ENCODE measurements at places on chromosomes 2 and 18.

DNA sequence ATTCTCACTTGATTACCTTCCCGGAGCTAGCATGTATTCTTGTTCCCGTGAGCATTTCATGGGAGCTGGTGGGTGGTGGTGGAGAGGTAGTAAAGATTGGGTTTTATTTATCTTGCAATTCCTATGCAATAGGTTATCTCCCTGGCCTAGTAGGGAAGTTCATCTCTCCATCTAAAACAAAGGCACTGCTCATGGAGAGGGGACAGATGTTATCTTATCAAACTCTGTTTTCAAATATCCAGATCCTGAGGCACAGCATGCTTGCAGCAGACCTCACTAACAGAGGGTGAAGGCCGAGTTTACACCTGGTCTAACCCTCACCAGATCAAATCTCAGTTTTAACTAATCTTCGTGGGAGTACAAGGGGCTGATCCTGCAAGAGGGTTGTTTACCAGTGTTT, 98.9 kb downstream of the CYRIA start:
- DNase-seq, result no peak

GRCh38 chr2:96594282-96594681, 43.8 kb downstream of the KANSL3 start:
- DNase-seq, result no peak

DNA sequence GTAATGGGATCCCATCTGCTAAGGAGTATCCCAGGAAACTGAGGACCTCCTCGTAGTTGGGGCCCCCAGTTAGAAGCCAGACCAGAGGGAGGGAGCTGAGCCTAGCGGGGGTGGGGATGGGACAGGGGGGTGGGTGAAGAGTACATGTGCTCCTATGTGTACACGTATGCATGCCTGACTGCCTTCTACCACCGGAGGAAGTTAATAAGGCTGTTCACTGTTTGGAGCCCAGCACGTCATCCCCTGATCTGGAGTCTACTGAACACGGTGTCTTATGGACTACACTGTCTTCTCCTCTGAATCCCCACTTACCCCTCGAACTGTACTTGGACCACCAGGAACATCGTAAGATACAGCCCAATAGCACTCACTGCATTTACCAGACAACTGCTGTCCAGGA, 68.5 kb downstream of the SFXN5 start:
- DNase-seq, result no peak

DNA sequence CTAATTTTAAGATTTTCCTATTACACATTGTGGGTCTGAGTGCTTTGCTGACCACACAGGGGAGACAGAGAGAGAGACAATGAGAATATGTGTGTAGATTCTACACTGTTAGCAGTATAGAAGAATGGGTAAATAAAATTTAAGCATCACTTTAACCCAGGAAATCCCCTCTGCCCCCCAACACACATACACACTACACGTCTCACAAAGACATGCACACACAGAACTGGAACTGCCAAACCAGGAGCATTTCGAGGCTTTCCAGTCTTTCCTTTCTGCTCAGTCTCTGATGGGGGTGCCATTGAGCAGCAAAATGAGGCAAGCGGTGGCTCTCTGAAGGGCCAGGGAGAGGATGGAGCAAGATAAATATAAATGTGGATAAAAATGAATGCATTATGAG, 2.5 kb downstream of the MERTK start:
- DNase-seq, result no peak

DNA sequence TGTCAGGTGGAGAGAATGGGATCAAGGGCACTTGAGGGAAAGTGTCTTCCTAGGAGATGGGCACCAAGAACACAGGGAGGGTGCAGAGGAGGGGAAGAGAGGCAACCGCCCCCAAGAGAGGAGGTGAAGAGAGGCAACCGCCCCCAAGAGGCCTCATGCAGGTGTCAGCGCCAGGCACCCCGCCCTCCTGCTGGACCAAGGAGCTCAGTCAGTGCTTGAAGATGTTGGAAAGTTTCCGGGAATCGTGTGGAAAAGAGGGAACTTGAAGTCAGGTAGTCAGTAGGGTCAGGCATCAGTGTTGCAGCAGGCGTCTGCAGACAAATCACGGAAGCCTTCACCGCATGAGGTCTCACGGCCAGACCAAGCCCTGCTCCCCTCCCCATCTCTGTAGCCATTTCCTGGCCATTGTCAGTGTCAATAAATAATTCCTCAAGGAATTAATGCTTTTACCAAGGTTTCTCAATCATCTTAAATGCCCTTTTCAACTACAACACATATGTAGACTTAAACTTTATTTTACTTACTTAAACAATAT, 353.1 kb downstream of the EIPR1 start:
- no peak for DNase-seq

DNA sequence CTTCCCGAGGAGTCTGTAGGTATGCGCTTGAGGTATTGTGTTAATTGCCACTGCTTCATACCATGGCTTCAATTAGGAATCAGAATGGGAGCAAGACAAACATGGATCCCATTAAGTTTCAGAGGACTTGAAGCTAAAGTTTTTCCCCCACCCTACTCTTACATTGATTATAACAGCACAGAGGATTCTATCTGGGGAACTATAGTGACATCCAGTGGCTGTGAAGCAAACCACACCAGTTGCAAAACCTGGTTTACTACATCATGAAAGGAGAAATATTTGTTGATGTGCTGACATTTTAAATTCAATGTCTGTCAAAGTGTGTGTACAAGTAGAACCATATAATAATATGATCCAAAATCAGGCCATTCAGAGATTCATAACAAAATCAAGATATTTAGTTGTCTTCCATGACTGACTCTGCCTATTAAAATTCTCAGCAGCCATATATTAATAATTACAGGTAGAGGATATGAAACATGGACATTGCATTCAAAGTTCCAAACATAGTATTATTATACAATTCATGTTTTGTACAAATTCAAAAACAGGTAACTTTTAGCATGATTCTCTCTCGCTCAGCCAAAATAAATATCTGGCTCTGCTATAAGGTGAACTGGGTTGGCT, 82.9 kb downstream of the GRB14 start:
- DNase-seq, result no peak

DNA sequence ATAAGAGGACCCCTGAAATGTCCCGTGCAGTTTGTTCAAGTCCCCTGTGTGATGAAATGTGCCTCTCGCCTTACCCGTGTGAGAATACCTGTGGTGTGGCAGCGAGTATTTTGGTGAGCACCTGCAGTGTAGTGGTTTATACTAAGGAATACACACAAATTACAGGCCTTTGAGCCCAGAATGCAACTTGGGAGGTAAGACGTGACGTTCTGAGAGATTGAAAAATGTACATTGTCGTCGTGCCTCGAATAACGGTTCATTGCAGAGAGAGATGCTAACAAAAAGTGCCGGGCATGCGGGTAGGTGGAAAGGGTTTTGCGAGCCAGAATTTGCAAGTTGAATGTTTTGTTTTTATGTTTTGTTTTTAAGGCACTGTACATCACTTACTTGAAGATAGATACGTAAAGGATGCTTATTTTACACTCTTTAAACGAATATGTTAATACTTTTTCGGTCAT, 867 bp downstream of the RBBP8 start:
- DNase-seq, result no peak

- DNase-seq, result no peak
Measured at GRCh38 chr18:49648326-49648725, 86.5 kb downstream of the LIPG start.

GRCh38 chr18:61153571-61153970, 179.7 kb upstream of the CDH20 start:
- DNase-seq, result no peak

GRCh38 chr18:24530630-24531111, 70.2 kb downstream of the HRH4 start:
- DNase-seq, result no peak

DNA sequence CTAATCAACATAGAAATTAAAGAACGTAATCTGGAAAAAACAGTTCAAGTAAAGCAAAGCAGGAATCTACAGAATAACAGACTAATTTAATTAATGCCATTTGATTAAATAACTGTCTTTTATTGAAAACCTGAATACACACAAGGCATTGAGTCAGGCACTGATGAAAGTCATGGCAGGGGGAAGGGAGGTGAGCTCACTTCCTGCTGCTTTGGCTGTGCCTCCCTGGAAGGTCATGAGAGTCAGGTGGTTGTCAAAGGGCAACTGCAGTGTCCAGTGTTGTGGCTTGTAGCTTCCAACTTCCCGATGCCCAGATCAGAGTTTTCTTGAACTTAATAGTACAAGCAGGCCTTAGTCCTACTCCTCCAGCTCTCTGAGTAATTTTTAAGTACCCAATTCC, 180.9 kb downstream of the PID1 start:
- DNase-seq, result no peak

DNA sequence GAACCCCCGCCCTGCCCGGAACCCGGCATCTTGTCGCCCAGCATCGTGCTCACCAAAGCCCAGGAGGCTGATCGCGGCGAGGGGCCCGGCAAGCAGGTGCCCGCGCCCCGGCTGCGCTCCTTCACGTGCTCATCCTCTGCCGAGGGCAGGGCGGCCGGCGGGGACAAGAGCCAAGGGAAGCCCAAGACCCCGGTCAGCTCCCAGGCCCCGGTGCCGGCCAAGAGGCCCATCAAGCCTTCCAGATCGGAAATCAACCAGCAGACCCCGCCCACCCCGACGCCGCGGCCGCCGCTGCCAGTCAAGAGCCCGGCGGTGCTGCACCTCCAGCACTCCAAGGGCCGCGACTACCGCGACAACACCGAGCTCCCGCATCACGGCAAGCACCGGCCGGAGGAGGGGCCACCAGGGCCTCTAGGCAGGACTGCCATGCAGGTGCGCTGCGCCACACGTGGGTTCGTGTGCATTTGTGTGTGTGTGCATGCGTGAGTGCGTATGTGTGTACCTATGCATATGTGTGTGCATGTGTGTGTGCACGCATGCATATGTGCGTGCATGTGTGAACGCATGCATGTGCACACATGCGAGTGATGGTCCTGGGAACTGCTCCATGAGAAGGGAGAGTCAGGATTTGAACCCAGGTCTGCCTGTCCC, 47.1 kb upstream of the ATG16L1 start:
- no peak for DNase-seq

DNA sequence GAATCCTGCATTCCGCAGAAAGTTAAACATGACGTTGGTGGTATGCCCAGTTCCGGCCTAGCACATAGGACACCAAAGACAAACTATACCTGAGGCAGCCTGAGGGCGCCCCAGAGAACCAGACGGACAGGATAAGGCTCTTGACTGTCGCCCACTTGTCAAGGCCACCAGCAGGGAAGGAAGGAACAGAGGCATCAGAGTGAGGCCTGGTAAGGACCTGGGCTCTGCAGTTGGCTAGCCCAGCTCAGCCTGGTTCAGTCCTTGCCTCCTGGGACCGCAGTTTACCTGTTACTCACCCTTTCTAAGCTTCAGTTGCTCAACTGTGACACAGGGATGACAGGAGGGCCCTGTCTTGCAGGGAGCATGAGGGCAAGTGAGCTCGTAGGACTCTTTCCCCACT, 82.1 kb downstream of the ACTR2 start:
- DNase-seq, result no peak

DNA sequence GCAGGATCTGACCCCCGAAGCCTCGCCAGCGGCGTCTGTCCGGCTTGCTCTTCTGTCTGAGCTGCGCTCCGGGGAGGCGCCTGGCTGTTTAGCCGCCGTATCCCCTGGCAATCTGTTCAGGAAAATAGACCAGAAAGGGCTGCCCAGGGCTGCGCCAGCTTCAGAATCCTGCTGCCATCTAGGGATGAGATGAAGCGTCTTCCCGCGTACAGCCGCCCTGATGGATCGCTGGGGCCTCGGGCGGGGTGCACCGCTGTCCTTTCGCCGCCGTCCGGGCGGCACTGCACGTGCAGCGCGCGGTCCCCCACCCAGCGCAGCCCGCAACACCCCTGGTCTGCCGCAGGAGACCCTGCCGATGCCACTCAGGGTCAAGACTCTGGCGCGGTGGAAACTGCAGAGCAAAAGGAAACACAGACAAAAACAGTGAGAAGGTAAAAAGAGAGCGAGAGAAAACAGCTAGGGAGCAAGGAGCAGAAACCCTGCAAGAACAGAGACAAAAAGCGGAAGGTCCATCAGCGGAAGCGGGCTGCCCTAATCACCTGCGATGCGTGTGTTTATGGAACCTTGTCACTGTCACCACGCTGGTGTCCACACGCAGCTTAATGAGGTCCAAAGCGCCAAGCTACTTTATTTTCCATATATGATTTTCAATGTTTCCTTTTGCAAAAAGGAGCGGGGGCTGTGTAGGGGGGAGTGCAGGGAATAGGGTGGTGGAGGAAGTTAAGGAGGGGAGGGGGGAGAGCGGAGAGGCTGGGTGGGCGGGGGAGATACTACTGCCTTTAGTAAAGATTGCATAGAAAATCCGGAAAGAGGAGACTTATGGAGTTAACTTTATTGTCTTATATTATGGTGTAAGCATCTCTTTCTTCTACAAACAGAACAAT, 2113.3 kb upstream of the PIK3C3 start:
- no peak for DNase-seq

- DNase-seq, result no peak
Measured at GRCh38 chr2:64780041-64780440, 126.3 kb upstream of the SERTAD2 start.

DNA sequence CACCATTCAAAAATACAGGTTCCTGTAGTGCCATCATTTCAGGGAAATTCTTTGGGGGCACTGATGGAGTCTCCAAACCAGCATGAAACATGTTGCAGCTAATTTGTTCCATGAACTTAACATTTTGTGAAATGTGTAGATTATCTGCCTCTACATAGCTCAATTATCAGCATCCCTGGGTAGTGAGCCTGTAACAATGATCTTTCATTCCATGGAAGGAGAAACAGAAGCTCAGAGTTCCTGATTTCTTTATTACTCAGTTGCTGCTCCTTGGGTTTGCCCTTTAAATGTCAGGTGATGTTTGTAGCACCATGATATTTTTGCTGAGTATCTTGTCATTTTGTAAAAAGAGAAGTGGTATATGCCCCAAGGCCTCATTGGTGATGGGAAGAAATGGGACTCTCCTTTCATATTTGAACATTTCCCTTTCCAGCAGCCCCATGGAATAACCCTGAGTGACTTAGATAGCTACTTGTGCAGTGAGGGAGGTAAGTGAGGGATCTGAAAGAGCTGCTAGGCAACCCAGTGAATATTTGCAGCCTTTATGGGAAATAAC, 146.9 kb downstream of the CERS6 start:
- DNase-seq, result no peak

GRCh38 chr2:62941413-62941812, 109.2 kb upstream of the OTX1 start:
- no peak for DNase-seq

GRCh38 chr2:184637781-184638180, 39.5 kb downstream of the ZNF804A start:
- no peak for DNase-seq

DNA sequence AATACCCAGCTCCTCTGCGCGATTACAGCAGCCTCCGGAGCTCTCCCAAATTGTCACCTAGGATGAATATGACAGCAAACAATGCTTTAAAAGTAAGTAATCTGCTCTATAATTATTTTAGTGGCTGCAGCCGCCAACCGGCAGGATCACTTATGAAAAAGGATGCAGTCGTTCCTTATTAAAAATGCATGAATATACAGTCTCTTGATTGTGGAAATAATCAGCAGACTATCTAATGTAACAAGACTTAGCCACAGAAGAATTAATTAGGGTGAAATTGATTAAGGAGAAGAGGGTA, 71.8 kb upstream of the STPG4 start:
- no peak for DNase-seq

Data from stimulated activated CD8-positive, alpha-beta memory T cell treated with anti-CD3 and anti-CD28 coated beads, Interleukin-15, amount 100 ng/mL, for 48 hours (primary cell).